ENCODE measurements at places on chromosomes 7 and 10.

GRCh38 chr10:96863922-96864543 lies 31.9 kb downstream of the LCOR start:
- no peak for DNase-seq

GRCh38 chr7:51455948-51456347 lies 139.3 kb upstream of the COBL start:
- no peak for DNase-seq

GRCh38 chr10:113960617-113961181 lies 83.0 kb upstream of the ADRB1 start:
- DNase-seq = no peak

DNA sequence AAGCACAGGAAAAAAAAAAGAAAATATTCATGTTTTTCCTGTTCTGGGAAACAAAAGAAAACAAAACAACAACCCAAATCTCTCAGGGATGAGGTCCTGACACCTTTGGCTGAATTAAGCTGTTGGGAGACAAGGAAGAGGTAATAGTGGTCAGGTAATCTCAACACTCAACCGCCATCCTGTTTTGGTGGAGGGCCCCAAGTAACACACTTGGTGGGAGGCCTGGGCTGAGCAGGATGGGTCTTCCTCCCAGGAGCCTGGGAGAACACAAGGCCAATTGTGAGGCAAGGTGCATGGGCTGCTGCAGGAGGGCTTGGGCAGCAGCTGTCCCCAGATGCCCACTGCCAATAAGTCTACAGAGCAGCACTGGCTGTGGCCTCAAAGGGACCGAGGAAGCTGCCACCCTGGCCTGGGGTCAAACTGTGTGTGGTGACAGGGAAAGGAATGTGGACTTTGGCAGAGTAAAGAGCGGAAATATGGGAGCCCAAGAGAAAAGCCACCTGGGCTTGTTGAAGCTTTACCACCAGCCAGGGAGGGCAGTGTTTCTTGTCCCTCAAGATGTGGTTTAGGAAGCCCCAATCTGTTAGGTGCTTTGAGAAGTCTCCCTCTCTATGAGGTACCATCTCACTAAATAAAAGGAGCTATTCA lies 93.5 kb upstream of the SLC25A13 start:
- DNase-seq = no peak

GRCh38 chr7:2016761-2017480 lies 215.8 kb downstream of the MAD1L1 start:
- DNase-seq = peak; percentile 22

Measured in dorsolateral prefrontal cortex (tissue), 122 donors.